Calu3 (cell line): ENCODE measurements at places on chromosomes 7 and 10. TPM values are rescaled to one million over a fixed set of nuclear protein-coding genes. Genes with fewer than 3 reads are reported as not detected.

SAP25 gene
- total RNA-seq, result 3.1 and 3.2 TPM in 2 replicates

GIMAP1 gene
- total RNA-seq, result not detected in 2 replicates

LSM8 gene
- 43.6 and 53.8 TPM in 2 replicates for total RNA-seq

SUN3 gene
- 1.1 and 1.8 TPM in 2 replicates for total RNA-seq

- peaks cover 47% of the 10 kb centered on the region for H3K27me3 ChIP-seq
- no peak for DNase-seq
- no peaks in the 10 kb centered on the region for H3K36me3 ChIP-seq
- H3K4me1 ChIP-seq, result no peaks in the 10 kb centered on the region
- H3K4me3 ChIP-seq, result no peak overlapping the region
Observed at GRCh38 chr7:135753616-135754413, 5.2 kb upstream of the FAM180A start.

GRCh38 chr7:135558881-135559280 is 1.2 kb downstream of the NUP205 start:
- H3K36me3 ChIP-seq, result peaks cover 8% of the 10 kb centered on the region
- peaks cover 17% of the 10 kb centered on the region for H3K4me1 ChIP-seq
- no peak for DNase-seq

- H3K27me3 ChIP-seq, result no peaks in the 10 kb centered on the region
- H3K36me3 ChIP-seq, result peaks cover 78% of the 10 kb centered on the region
- H3K27ac ChIP-seq, result no peak overlapping the region
Observed at GRCh38 chr7:1493571-1493970, 10.6 kb downstream of the INTS1 start.

GRCh38 chr10:118298787-118299186 is 43.3 kb downstream of the FAM204A start:
- no peak overlapping the region for H3K27ac ChIP-seq
- H3K36me3 ChIP-seq, result no peaks in the 10 kb centered on the region
- no peak for DNase-seq
- peaks cover under 1% of the 10 kb centered on the region for H3K27me3 ChIP-seq
- no peak overlapping the region for H3K4me3 ChIP-seq
- H3K4me1 ChIP-seq, result no peaks in the 10 kb centered on the region

GRCh38 chr10:110363572-110364411 is 59.1 kb upstream of the SMNDC1 start:
- peaks cover 28% of the 10 kb centered on the region for H3K4me1 ChIP-seq
- H3K4me3 ChIP-seq, result no peak overlapping the region
- no peak overlapping the region for H3K27ac ChIP-seq
- no peaks in the 10 kb centered on the region for H3K27me3 ChIP-seq
- no peak for DNase-seq

DNA sequence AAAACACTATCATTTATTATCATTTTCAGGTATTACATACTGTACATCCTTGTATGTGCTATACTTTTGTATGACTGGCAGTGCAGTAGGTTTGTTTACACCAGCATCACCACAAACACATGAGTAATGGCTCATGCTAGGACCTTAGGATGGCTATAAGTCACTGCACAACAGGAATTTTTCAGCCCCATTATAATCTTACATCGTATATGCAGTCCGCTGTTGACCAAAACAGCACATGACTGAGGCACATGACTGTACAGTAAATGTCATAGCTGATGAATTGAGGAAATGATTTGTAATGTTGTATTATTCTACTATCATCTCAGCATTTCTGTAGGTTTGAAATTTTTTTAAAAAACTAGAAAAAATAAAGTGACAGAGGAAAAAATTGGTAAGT is 38.6 kb downstream of the BPGM start:
- DNase-seq, result no peak
- H3K36me3 ChIP-seq, result no peaks in the 10 kb centered on the region
- no peaks in the 10 kb centered on the region for H3K4me1 ChIP-seq
- no peak overlapping the region for H3K27ac ChIP-seq

- no peaks in the 10 kb centered on the region for H3K27me3 ChIP-seq
- no peaks in the 10 kb centered on the region for H3K36me3 ChIP-seq
- no peak overlapping the region for H3K4me3 ChIP-seq
- DNase-seq, result no peak
- H3K4me1 ChIP-seq, result no peaks in the 10 kb centered on the region
Observed at GRCh38 chr7:141389140-141389796, 161.9 kb upstream of the AGK start.

DNA sequence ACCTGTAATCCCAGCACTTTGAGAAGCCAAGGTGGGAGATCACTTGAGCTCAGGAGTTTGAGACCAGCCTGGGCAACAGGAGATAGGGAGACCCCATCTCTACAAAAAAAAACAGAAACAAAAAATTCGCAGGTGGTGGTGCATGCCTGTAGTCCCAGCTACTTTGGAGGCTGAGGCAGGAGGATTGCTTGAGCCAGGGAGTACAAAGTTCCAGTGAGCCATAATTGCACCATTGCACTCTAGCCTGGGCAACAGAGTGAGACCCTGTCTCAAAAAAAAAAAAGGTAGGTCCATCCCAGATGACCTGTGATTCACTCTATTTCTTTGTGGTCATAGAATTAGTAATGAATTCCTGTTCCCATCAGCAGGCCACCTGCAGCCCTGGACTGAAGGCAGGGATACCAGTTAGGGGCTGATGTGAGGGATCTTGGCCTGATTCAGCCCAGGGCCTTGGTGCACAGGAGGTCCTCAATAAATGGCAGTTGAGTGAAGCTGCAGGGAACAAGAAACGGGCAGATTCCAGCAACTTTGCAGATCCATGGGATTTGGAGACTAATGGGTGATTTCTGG is at the start of gene MYH16:
MYH16 (plus strand) TSS at position 364 of the 570 bp plus-strand sequence.
- H3K27ac ChIP-seq, result peak within 1 kb of the TSS; percentile 85
- H3K4me1 ChIP-seq, result peaks cover 42% of the 10 kb centered on the region
- peak within 1 kb of the TSS; percentile 18 for H3K4me3 ChIP-seq

DNA sequence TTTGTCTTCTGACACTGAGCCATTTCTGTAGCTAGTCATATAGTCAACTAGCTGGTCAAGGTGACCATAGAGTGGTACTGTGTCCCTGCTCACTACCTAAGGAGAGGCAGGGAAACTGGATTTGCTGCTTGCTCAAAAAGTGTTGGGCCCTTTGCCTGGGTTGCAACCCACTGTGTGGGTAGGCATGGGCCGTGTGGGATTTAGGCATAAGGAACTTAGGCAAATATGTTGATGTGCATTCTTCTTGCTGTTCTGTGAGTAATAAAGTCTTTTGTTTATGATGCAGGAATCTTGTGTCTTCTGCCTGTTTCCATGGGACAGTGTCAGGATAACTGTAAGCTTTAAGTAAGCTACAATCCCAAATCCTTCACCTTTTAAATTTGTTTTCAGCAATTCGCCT is 23.1 kb upstream of the TCTN3 start:
- H3K27me3 ChIP-seq, result no peaks in the 10 kb centered on the region
- no peak overlapping the region for H3K27ac ChIP-seq
- no peak for DNase-seq
- H3K4me1 ChIP-seq, result peaks cover 13% of the 10 kb centered on the region
- H3K4me3 ChIP-seq, result no peak overlapping the region
- H3K36me3 ChIP-seq, result no peaks in the 10 kb centered on the region

DNA sequence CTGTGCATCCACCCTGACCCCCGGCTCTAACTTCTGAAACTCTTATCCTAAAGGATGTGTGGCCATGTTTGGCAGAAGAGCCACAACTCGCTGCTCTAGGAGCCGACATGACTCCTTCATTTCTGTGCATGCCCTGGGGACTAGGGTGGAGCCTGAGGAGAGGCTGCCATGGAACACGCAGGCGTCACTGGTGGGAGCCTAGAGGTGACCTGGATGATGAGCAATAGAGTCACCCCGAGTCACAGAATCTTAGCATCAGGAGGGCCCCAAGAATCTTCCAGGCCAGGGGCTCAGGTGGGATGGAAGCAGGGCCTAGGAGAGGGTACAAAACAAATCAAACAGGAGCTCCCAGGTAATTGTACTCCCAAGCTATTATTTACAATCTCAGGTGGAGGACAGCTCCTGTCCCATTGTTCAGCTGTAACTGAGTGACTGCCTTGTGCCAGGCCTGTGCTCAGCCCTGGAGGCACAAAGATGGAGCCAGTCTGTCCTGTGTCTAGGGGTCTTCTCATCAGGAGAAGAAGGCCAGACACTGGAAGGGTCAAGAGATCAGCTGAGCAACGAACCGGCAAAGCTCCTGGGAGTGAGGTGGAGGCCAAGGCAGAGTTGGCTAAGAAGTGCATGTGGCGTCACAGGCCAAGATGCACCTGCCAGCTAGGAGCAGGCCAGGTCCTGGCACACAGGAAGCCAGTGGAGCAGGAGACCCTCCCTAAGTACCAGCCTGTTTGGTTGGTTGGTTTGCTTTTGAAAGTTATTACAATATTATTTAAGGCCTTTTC is 5.8 kb upstream of the ZNF22 start:
- peaks cover 3% of the 10 kb centered on the region for H3K36me3 ChIP-seq
- no peak overlapping the region for H3K4me3 ChIP-seq
- no peak for DNase-seq
- peaks cover 13% of the 10 kb centered on the region for H3K4me1 ChIP-seq

GRCh38 chr10:129810-130209 is 5.4 kb upstream of the ZMYND11 start:
- no peak overlapping the region for H3K27ac ChIP-seq
- no peaks in the 10 kb centered on the region for H3K27me3 ChIP-seq
- DNase-seq, result no peak
- peaks cover 10% of the 10 kb centered on the region for H3K36me3 ChIP-seq
- H3K4me1 ChIP-seq, result peaks cover 23% of the 10 kb centered on the region

GRCh38 chr10:25174461-25175230 is at the start of gene GPR158:
GPR158 (plus strand) TSS chr10:25175001; CDS start chr10:25175421, 420 bp downstream.
- H3K27me3 ChIP-seq, result peaks cover 86% of the 10 kb centered on the region
- peaks cover 10% of the 10 kb centered on the region for H3K36me3 ChIP-seq
- no peaks in the 10 kb centered on the region for H3K4me1 ChIP-seq
- peak within 1 kb of the TSS; percentile 97 for H3K4me3 ChIP-seq

GRCh38 chr10:21432266-21432665 is 93.2 kb downstream of the SKIDA1 start:
- no peak for DNase-seq
- peaks cover 10% of the 10 kb centered on the region for H3K27me3 ChIP-seq
- H3K27ac ChIP-seq, result no peak overlapping the region
